ENCODE measurements at places on chromosomes 3 and 15.
A peak's percentile ranks its signal among the peaks of the same experiment; 100 is the strongest.

DNA sequence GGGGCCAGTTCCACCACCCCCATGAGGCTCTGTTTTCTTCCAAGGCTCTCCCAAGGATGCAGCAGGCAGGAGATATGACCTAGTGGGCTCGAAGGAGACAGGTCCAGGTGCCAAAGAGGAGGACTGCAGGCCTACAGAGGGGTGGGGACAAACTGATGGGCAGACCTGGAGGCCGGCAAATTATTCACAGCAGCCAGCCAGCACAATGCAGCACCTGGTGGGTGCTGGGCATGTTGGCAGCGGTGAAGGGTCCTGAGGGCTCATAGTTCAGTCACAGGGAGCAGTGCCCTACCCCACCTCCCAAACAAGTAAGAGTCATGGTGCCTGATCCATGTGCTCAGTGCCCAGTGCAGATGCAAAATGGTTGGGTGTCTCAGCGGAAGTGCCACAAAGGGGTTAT is 171.7 kb downstream of the ABHD5 start:
- no peak for DNase-seq

DNA sequence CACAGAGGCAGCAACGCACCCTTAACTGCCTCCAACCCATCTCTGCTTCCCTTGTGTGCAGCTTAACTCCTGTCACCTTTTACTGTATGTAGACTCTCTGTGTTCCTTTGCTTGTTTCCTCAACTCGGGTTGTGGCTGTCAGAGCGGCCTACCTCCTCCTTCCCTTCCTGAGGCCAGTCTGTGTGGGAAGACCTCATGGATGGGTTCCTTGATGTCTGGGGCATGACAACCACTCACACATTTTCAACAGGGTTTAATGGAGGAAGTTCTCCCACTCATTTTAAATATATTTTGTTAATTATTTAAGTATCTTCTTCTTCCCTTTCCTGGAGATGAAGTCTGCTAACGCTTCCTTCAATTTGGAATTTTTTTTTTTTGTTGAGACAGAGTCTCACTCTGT is 1.8 kb upstream of the CSPG5 start:
- no peak for DNase-seq

- DNase-seq = no peak
Measured at GRCh38 chr3:20741381-20741780, 555.4 kb upstream of the SGO1 start.

DNA sequence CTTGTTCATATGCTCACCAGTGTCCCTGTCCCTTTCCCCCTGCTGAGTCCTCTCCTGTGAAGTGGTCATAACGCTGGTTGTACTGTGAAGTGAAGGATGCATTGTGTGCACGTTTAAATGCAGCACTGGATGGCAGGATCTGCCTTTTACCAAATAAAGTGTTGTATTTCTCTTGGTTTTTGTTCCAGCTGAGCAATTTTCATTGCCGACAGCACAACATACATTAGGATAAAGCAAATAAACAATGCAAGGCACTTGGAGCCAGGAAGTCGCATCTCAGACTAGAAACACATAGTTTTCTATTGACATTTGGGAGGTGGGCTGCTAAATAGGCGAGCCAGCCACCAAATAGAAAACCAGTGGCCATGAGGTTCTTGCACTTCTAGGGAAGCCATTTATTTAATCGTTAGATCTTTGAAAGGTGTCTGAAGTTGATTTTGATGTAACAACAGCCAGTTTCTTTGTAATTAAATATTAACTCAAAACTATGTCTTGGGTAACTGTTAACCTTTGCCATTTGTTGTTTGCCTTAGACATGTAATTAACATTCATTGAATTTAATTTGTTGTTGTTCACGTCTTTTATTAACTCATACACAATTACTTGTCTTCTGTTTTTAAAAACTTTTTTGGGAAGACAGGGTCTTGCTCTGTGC is 185.3 kb downstream of the FNDC3B start:
- DNase-seq = no peak

DNA sequence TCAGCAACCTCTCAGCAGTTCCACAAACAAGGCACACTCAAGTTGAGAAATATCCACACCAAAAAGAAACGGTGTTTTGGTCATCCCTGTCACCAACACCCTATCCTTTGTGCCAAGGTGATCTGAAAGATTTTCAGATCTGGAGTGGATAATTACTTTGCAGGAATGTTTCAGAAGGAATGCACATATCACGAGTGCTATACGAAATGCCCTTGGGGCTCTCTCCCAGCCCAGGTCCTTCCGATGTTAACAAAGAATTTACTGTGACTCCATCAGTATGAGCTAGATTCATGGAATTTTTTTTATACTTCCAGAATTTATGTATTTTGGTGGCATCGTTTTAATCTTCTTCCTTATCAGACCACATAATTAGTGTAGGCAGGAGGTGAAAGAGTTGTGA is 105.0 kb downstream of the GRM7 start:
- no peak for DNase-seq

- DNase-seq = no peak
Measured at GRCh38 chr15:80597076-80597475, 98.0 kb upstream of the ABHD17C start.

GRCh38 chr3:35664460-35664919 is 25.2 kb downstream of the ARPP21 start:
- peak; percentile 80 for DNase-seq

DNA sequence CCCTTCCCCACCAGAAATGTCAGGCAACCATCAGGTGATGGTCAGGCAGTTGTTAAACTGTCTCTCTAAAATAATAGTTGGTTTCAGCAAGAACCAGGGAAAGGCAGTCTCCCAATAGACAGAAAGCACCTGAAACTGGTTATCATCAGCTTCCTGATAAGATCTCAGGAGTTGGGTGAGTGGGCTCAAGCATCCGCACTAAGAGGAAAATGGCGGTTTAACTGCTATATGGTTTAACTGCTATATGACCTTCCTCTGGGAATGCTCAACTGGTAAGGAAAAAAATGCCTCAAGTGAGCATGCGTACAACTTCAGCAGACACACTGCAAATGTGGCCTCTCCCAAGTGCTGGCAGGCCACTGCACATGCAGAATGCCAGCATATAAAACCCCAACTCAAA is 240.8 kb upstream of the CMC1 start:
- no peak for DNase-seq

DNA sequence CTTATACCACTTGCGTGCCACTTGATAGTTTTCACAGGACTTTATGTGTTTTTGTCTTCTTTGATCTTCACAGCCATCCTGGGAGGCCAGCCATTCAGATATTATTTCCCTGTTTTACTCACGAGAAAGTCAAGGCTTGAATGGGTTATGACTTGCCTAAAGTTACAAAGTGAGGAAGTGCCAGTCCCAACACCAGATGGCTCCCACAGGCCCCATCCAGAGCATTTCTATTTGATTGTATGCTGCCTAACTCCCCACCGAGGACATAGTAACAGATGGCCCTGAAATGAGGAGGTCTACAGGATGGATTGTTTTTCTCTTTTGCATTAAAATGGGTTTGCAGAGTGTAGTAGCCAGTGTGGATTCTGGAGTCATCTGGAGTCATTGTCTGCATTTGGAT is 74.5 kb downstream of the SPTSSB start:
- no peak for DNase-seq

DNA sequence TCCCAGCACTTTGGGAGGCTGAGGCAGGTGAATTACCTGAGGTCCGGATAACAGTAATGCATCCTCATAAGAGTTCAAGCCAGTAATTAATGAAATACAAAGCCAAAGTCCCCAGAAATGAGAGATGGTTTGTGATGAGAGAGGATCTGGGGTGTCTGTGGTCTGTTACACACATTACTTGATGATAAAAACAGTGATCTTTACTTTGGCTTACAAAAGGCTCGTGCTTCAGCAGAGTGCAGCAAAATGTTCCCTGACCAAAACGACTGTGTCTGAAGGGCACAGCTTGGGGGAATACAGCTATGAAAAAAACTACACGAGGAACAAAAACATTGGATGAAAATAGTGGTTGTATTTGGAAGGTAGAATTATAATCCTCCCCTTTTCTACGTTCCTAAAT is 40.9 kb downstream of the CRTC3 start:
- no peak for DNase-seq

DNA sequence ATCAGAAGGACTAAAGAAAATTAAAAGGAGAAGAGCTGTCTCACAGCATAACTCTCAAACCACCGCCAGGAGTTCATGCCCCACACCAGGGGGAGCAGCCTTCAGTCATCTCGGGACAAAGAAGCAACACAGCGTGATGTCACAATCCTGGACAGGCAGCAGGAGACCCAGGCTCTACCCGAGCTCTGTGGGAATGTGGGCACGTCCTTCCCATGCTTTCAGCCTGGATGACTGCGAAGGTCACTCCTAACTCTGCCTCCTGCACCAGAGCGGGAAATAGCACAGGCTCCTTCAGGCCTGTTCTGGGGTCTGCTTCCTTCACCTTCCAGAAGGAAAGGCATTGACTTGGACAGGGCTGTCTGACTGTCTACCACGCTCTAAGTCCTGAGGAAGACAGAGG is 31.3 kb downstream of the NOX5 start:
- DNase-seq = no peak

DNA sequence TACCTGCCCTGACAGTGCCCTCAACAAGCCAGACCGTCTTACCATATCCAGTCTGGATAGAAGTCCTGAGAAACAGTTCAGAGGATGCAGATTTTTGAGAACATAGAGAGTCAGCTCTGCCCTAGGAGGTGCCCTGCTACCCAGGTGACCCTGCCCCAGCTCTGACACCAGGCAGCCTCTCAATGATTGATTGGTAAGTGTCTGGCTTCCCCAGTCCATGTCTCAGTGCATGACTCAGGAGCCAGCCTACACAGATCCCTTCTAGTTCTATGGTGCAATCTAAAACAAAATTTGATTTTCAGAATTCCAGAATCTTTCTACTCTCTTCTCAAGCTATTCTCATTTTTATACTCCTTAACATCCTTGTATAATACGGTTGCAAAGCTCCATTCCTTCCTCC is 292.1 kb downstream of the VPS13C start:
- no peak for DNase-seq

DNA sequence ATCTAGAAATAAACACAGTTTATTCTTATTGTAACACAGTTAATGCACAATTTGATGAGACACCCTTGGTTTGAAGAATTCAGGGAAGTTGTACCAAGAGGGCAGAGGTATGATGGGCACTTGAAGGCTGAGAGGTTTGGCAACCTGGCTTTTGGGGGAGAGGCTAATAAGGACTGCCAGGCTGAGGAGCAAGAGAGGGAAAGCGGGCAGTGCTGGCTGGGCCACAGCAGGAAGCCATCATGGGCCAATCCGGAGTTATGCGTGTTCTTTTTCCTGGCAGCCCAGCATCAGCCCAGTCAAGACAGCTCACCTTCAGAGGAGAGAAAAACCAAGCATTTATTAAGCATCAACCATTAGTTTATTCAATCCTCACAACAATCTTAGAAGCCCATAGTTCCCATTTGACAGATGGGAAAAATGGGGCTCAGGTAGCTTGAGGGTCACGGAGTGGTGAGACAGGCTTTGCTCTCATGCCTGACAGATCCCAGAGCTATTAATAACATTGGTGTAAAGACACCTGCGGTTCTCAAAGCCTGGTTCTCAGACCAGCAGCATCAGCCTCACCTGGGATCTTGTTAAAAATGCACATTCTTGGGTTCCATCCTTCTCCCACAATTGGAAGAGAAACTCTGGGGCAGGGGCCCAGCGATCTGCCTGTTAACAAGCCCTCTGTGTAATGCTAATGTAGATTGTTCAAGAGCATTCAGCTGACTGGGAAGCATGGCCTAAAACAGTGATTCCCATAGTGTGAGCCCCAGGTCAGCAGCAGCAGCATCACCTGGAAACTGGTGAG is 183.7 kb downstream of the NTRK3 start:
- DNase-seq = no peak

DNA sequence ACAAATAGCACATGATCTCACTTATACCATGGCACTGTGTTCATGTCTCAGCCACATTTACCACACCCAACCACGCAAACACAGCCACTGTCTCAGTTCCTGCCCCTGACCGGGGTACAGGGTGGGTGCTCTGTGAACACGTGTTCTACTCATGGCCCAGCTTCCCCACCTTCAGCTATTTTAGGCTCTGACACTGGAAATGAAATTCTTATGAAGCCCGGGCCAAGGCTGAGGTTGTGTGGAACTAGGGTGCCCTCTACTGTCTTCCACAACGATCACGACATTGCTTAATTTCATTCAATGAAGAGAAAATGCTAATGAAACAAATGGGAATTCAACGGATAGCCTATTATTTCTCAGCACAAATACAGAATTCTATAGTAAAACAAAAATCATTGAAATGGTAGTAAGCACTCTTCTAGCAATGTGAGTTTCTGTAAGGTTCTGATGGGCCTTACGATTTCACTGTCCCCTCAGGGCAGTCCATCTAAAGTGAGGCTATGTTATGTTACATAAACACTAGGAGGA is 2.1 kb upstream of the GABRA5 start:
- peak; percentile 97 for DNase-seq

- no peak for DNase-seq
Measured at GRCh38 chr15:94203306-94203705, 28.1 kb upstream of the MCTP2 start.

GRCh38 chr15:92079647-92080255 is 226.2 kb downstream of the SLCO3A1 start:
- DNase-seq = no peak

- DNase-seq = no peak
Measured at GRCh38 chr15:52856286-52856685, 66.2 kb upstream of the ONECUT1 start.

DNA sequence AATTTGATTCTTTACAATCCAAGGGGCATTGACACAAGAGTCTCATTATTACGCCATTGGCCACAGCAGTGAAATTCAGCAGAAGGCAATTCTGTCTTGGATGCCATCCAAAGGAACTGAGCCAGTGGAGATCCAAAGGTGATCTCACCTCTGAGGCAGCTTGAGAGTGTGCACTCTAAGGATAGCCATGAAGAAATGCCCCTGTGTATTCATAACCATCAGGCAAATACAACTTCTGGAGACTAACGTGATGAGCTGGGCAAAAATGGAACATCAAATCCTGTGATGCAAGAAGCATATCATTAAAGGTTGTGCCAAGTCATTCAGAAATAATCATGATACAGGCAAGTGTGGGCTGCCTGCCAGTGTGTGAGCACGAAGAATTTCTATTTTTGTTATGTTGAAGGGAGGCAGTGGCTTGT is 41.4 kb downstream of the ROBO2 start:
- no peak for DNase-seq

DNA sequence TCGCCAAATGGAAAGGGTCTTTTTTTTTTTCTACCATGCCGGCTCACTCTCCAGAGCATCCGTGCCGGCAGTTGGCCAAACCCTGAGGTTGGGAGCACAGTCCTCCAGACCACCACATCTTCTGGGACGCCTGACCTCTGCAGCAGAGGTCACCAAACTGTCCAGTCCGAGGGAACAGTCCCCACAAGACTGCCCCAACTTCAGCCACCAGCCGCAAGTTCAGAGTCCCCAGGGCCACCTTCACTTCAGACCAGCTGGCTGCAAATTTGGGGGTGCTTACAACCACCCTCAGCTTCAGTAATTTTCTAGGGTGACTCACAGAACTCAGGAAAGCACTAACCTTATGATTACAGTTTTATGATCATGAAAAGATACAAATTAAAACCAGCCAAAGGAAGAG is 28.9 kb downstream of the PLA2G4D start:
- DNase-seq = no peak

Measured in spinal cord (tissue), 10 donors.